ENCODE measurements at places on chromosomes 13 and 19.

GRCh38 chr13:47917022-47917574 is 84.0 kb downstream of the SUCLA2 start:
- DNase-seq: no peak

DNA sequence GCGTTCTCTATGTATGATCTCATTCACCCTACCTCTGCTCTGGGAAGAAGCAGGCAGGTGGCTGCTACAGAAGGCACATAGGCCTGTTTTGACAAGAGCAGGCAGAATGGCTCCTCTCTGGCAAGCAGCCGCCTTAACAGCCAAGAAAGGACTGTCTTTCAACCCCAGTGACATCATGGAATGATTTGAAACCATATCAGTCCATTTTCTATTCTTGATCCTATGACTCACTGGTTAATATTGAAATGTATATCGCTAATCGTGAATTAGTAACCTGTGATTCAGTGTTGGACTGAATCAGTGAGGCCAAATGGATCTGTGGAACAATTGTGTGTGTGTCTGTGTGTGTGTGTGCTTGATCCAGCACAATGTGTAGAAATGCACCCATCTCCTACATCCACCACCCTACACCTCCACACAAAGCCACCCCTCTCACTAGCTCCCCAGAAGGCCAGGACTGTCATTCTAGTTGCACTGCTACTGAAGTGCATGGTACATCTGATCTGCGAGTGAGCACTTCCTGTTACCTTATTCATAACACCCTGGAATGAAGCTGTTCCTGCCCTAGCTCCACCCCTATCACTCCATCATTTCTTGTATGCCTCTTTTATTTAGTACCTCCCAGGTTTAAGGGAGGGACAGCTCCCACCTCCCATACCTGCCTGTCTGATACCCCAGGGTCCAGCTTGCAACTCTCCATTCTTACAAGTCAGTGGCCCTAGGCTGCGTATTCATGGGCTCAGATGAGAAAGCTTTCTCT is 460.0 kb downstream of the FOXO1 start:
- DNase-seq: no peak

GRCh38 chr13:111367340-111367739 is 46.9 kb downstream of the TEX29 start:
- no peak for DNase-seq

DNA sequence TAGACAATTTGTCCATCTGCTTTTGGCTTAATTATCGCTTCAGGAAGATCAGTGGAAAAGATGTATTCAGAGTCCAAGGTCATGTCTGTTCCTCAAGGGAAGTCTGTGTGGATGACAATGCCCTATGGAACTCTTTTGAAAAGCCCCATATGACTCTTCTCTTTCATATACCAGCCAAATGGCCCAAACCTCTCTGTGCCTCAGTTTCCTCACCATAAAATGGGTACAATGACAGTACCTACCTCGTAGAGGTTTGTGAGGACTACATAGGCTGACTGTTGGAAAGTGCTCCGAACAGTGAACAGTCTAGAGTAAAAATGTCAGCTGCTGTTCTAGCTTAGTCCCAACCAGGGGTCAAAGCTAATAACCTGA is 104.6 kb downstream of the COL4A2 start:
- no peak for DNase-seq

GRCh38 chr13:48902368-48902767 is 73.3 kb upstream of the FNDC3A start:
- DNase-seq: no peak

GRCh38 chr13:40987606-40988280 is 31.4 kb downstream of the ELF1 start:
- DNase-seq: no peak
